ENCODE measurements at places on chromosomes 4 and X.

- no peak for DNase-seq
Measured at GRCh38 chr4:125734504-125734903, 419.7 kb downstream of the FAT4 start.

DNA sequence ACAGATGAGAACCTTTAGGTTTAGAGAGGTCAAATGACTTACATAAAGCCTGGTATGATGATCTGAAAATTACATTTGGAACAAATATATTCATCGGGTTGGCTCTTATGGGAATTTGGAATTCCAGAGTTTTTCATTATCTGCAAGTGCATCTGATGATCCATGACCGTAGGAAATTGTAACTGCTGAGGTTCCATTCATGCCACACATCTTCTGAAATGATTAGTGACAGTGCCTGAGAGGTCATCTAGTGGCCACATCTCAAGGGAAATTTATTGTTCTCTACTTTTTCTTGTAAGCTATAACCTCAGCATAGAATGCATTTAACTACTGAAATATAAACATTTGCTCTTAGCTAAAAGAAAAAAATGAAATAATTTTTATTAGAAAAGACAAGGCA lies 105.8 kb upstream of the NWD2 start:
- no peak for DNase-seq

DNA sequence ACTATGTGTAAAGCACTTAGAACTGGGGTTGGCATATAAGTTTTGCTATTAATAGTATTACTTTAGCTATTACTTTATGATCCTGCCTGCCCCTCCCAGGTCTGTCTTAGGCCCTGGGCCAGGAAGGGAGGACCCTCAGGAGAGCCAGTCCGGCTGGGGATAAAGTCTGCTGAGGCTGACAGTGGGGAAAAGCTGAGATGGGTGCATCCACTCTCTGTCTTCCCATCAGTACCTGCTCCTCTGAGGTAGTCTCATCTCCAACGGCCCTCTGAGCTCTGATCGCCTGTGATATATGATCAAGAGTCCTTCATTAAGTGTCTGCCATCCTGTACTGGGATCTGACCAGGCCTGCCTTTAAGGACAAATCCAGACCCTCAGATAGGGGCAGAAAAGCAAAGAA lies 156.5 kb upstream of the PJA1 start:
- DNase-seq, result no peak

- no peak for DNase-seq
Measured at GRCh38 chrX:18799911-18800310, 92.5 kb downstream of the PPEF1 start.

GRCh38 chrX:27132862-27133261 lies 330.3 kb downstream of the PPP4R3C start:
- no peak for DNase-seq

GRCh38 chr4:37872310-37872988 lies 18.4 kb upstream of the TBC1D1 start:
- no peak for DNase-seq

DNA sequence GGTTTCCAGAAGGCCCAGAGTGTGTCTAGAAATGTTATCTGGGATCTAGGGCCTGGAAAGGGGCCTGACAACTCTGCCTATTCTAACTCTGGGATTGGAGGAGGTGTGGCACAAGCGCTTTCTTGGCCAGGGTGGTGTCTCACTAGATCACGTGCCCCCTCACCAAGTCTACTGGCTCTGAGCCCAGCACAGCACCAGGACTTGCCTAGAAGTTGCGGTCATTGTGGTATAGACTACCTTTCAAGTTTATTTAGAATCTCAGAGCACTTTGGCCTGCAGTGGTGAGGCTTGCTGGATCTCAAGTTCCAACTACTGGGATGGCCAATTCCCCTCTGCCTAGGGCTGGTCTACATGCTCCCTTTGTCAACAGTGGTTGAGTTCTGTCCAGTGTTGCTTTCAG lies 223.3 kb upstream of the MAGEB2 start:
- DNase-seq, result no peak

Data from stimulated activated CD4-positive, alpha-beta T cell treated with anti-CD3 and anti-CD28 coated beads, Interleukin-1b, Interleukin-23, amount 100 ng/mL, for 1 hour (primary cell).